ENCODE measurements at places on chromosomes 1 and 21. TPM values are rescaled to one million over a fixed set of nuclear protein-coding genes. Genes with fewer than 3 reads are reported as not detected.

DNA sequence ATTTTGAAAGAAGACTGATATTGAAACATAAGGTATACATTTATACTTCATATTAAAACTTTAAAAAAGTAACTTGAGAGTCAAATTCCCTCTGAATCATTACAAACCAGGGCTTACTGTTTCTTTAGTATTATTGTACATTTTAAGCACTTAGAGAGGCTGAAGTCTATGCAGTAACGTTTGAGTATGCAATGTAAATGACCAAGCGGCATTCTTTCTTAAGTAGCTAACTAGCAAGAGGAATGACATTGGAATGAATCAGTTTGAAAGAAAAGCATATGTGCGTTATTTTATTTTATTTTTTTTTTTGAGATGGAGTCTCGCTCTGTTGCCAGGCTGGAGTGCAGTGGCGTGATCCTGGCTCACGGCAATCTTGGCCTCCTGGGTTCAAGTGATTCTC is 24.3 kb downstream of the WNT2B start:
- H3K4me3 ChIP-seq, result no peak overlapping the region
- H3K27me3 ChIP-seq, result no peaks in the 10 kb centered on the region
- H3K27ac ChIP-seq, result no peak overlapping the region
- no peak for DNase-seq
- peaks cover 33% of the 10 kb centered on the region for H3K36me3 ChIP-seq

GRCh38 chr1:218330043-218330623 is 15.0 kb upstream of the TGFB2 start:
- no peak overlapping the region for H3K27ac ChIP-seq
- DNase-seq, result peak; percentile 73
- H3K27me3 ChIP-seq, result no peaks in the 10 kb centered on the region
- H3K36me3 ChIP-seq, result peaks cover 3% of the 10 kb centered on the region

GRCh38 chr21:18411565-18411964 is 8.0 kb upstream of the TMPRSS15 start:
- no peak overlapping the region for H3K4me3 ChIP-seq
- H3K36me3 ChIP-seq, result no peaks in the 10 kb centered on the region
- H3K27ac ChIP-seq, result no peak overlapping the region

The TSPEAR gene
- not detected for total RNA-seq

- no peaks in the 10 kb centered on the region for H3K27me3 ChIP-seq
- H3K4me3 ChIP-seq, result no peak overlapping the region
- DNase-seq, result no peak
- H3K27ac ChIP-seq, result no peak overlapping the region
These were observed 26.9 kb upstream of the WNT4 start for GRCh38 chr1:22169816-22170215.

DNA sequence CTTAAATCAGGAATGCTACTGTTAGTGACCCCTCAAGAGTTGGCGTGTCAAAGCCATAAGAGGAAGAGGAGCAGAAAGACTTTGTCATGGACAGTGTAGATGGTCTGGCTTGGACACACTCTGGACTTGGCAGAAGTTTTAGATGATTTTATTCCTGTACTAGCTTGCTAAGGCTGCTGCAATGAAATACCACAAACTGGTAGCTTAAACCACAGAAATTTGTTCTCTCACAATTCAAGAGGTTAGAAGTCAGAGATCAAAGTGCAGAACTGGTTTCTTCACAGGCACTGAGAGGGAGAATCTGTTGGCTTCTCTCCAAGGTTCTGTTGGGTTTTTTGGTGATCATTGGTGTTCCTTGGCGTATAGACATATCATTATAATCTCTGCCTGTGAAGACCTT is 869.8 kb upstream of the B3GALT2 start:
- H3K36me3 ChIP-seq, result no peaks in the 10 kb centered on the region
- H3K27me3 ChIP-seq, result no peaks in the 10 kb centered on the region
- H3K4me1 ChIP-seq, result peaks cover 15% of the 10 kb centered on the region
- H3K4me3 ChIP-seq, result no peak overlapping the region
- no peak overlapping the region for H3K27ac ChIP-seq

- no peaks in the 10 kb centered on the region for H3K36me3 ChIP-seq
- no peak overlapping the region for H3K27ac ChIP-seq
- no peaks in the 10 kb centered on the region for H3K4me1 ChIP-seq
- no peak for DNase-seq
- H3K27me3 ChIP-seq, result no peaks in the 10 kb centered on the region
- H3K4me3 ChIP-seq, result no peak overlapping the region
These were observed 77.0 kb upstream of the IFNAR2 start for GRCh38 chr21:33152732-33153130.

GRCh38 chr21:46215436-46216131 is 13.0 kb downstream of the LSS start:
- no peaks in the 10 kb centered on the region for H3K4me1 ChIP-seq
- no peak overlapping the region for H3K4me3 ChIP-seq
- H3K36me3 ChIP-seq, result peaks cover 99% of the 10 kb centered on the region
- no peak for DNase-seq

The PTPRC gene
- 25.4 TPM for total RNA-seq

- DNase-seq, result no peak
- no peak overlapping the region for H3K4me3 ChIP-seq
- H3K27me3 ChIP-seq, result peaks cover 3% of the 10 kb centered on the region
- H3K4me1 ChIP-seq, result peaks cover 15% of the 10 kb centered on the region
- H3K27ac ChIP-seq, result no peak overlapping the region
These were observed 8.6 kb downstream of the TNFRSF18 start for GRCh38 chr1:1197551-1198422.

DNA sequence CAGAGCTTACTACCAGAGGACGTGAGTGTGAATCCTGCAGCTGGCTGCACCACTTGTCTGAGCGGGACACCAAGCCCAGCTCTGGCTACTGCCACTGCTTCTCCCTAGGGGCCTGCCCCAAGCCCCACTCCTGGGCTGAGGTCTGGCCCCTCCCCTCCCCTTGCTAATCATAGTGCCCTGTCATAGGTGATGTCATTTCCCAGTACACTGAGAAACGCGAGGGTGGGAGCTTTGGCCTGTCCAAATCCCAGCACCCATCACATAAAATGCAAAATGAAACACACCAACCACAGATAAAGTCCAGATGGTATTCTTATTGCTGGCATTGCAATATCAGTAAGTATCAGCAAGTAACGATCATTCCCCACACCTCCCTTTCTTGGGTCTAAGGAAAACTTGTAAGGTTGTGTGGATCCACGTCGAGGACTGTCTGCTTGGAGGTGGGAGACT is 77.7 kb downstream of the TOMM20 start:
- peaks cover 34% of the 10 kb centered on the region for H3K4me1 ChIP-seq
- DNase-seq, result no peak
- peak overlapping the region; percentile 22 for H3K27ac ChIP-seq
- no peaks in the 10 kb centered on the region for H3K36me3 ChIP-seq

- H3K27me3 ChIP-seq, result no peaks in the 10 kb centered on the region
- no peak overlapping the region for H3K4me3 ChIP-seq
- DNase-seq, result no peak
- H3K4me1 ChIP-seq, result no peaks in the 10 kb centered on the region
- H3K27ac ChIP-seq, result peak overlapping the region; percentile 56
- no peaks in the 10 kb centered on the region for H3K36me3 ChIP-seq
These were observed 116.8 kb downstream of the LRRC53 start for GRCh38 chr1:74395571-74395970.

The SPRR4 gene
- not detected for total RNA-seq

The FAM20B gene
- 30.3 TPM for total RNA-seq

GRCh38 chr1:197146101-197147095 is at the start of gene ASPM:
ASPM (minus strand) TSS chr1:197146669; CDS start chr1:197146437, 232 bp downstream.
- H3K27me3 ChIP-seq, result no peaks in the 10 kb centered on the region
- DNase-seq, result peak; percentile 98
- H3K4me1 ChIP-seq, result peaks cover 7% of the 10 kb centered on the region
